ENCODE measurements at places on chromosomes 11 and 22. TPM values are rescaled to one million over a fixed set of nuclear protein-coding genes. Genes with fewer than 3 reads are reported as not detected.

- DNase-seq: no peak
Observed at GRCh38 chr22:24772493-24773220, 1.9 kb downstream of the PIWIL3 start.

GRCh38 chr11:117882311-117882905 lies 6.0 kb upstream of the FXYD6 start:
- no peak for DNase-seq

GRCh38 chr11:61967116-61967923 lies at the start of gene FTH1:
Gene FTH1, minus strand, starts transcription at chr11:61967634. Its CDS starts 209 bp downstream, at chr11:61967425.
- DNase-seq: peak; percentile 91

- DNase-seq: no peak
Observed at GRCh38 chr11:1737080-1737757, 13.2 kb downstream of the IFITM10 start.

DNA sequence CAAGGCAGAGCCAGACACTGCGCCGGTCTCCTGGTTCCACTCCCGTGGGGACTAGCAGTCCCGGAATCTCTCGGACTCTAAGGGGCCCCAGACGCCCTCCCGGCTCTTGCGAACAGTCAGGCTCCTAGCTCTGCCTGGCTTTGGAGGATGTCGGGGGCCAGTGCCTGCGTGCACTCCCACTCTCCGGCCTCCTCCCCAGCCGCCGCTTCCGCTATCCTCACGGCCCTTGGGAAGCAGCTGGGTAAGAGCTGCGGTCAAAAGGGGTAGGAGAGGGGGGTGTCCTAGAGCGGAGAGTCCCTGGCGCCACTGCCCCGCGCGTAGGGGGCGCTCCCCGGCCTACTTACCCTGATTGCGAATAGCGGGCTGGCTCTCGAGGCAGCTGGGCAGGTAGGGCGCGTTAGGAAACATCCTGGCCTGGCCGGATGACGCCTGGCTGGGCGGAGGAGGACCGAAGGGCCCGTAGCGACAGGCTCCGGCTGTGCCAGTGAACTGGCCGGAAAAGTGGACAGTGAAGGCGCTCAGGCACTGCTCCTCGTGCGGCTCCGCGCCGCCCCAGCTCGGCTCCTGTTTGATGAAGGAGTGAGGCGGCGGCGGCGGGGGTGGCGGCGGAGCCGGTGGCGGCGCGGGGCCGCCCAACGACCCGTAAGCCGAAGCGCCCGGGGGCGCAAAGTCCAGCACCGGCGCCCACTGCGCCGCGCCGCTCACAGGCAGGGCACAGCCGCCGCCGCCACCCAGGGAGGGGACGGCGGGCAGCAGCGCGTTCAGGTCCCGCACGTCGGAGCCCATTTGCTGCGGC lies 785 bp downstream of the WT1 start:
- DNase-seq: no peak

DNA sequence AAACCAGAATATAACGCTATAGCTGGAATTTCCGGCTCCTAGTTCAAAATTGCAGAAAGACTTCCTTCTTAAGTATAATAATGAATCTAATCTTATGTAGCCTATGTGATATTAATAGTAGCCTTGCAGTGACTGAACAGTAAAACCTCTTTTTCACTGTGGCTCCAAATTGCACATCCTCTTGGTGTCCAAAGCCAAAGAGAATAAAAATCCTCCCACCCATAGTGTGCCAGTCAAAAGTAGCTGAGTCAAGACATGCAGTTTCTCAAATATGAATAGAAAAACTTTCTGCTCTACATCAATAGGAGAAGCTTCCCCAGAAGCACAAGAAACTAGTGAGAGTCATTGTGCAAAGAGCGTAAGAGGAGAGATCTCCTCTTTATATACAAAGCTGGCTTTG lies 76.0 kb upstream of the PICALM start:
- DNase-seq: no peak

GRCh38 chr22:34502821-34503220 lies 563.1 kb upstream of the ISX start:
- no peak for DNase-seq

DNA sequence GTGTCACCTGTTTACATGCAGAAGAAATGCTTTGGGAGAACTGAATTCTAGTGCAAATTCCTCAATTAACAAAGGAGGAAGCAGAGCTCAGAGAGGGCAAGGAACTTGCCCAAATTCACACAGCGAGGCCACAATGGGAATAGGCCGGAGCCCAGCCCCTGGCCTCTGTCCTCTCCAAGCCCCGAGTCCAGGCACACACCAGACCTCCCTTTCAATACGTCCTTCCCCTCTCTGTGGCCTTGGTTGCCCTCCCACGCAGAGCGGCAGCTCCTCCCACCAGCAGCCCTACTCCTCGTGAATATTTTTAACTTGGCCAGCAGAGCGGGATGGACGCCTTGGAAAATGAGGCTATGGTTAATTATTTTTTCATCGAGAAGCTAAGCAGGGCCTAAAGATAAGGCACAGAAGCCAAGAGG lies 1.6 kb upstream of the CARD10 start:
- DNase-seq: no peak

- no peak for DNase-seq
Observed at GRCh38 chr22:43129426-43130425, 13.5 kb downstream of the MCAT start.

DNA sequence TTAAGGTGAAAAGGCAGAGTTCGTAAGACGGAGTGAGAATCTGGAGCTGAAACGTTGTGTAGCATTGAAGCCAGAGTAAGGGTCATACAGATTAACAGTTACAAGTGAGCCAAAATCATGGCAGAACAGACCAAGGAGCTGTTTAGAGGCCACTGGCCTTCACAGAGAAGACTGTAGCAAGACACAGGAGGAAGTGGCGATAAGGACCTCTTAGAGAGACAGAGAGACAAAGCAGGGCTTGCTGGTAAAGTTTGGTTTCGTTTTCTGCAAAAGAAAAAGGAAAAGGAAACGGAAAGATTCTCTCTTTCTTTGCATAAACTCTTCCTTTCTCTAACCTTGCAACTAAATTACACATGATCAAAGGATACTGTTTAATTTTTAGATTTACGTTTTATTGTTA lies 83.0 kb downstream of the AASDHPPT start:
- no peak for DNase-seq

DNA sequence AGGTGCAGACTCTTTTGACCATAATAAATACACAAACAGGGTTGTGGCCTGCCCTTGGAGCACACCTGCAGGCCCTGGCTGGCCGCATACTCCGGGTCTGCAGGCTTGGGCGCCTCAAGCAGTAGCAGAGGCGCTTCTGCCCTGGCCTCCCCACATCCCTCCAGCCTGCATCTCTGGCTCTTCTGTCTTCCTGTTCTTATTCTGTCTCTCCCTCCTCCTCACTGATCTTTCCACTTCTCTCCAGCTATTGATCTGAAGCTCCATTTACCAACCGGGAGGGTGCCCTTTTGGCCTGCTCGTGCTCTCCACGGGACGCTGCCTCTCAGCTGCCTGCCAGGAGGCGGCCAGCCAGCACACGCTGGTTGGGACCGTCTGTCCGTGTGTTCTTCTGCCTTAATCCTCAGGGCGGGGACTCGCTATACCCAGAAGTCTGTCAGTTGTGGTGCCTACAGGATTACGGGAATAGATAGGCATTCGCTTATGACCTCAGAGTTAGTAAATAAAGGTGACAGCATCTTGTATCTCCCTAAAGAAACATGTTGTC lies 5.2 kb downstream of the UPB1 start:
- no peak for DNase-seq

OR52B4 gene
- total RNA-seq: not detected

FXYD2 gene
- 9.3 TPM for total RNA-seq

KRTAP5-1 gene
- total RNA-seq: not detected

PANX3 gene
- total RNA-seq: not detected
